ENCODE measurements at places on chromosomes 16 and 17.

DNA sequence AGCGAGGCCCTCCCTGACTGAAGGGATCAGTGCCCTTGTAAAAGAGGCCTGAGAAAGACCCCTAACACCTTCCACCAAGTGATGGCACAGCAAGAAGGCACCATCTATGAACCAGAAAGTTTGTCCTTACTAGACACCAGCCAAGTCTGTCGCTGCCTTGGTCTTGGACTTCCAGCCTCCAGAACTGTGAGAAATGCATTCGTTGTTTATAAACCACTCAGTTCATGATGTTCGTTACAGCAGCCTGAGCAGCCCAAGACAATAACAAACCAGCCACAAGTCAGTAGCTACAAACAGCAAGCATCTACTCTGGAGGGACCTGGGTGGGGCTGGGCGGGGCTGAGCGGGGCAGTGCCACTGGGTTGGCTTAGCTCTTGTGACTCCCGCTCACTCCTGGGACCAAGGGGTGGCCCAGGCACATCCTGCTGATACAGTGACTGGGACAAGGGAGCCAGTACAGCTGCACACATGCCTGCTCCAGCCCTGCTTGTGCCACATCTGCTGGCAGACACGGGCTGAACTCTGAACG lies 234.9 kb downstream of the IRF8 start:
- no peak for DNase-seq

- DNase-seq = no peak
These were observed 161.0 kb downstream of the CBLN1 start for GRCh38 chr16:49120631-49121030.

GRCh38 chr17:56182081-56182480 lies 28.8 kb downstream of the ANKFN1 start:
- DNase-seq = no peak

DNA sequence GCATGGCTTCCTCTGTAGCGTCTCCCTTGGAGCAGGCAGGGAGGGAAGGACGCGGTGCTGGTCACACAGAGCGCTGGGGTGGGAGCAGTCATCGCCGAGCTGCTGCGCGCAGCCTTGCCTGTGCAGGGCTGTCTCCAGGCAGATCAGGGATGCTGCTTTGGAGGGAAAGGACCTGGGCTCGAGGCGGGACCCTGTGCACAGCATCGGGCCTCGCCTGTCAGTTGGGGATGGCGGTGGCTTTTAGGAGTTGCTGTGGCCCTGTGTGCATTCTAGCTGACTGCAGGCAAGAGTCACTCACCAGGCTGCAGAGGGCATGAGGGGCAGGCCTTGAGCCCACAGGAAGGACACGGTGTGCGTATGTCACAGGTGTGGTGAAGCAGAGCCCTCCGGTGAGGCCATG lies 10.1 kb downstream of the ACSF3 start:
- no peak for DNase-seq

DNA sequence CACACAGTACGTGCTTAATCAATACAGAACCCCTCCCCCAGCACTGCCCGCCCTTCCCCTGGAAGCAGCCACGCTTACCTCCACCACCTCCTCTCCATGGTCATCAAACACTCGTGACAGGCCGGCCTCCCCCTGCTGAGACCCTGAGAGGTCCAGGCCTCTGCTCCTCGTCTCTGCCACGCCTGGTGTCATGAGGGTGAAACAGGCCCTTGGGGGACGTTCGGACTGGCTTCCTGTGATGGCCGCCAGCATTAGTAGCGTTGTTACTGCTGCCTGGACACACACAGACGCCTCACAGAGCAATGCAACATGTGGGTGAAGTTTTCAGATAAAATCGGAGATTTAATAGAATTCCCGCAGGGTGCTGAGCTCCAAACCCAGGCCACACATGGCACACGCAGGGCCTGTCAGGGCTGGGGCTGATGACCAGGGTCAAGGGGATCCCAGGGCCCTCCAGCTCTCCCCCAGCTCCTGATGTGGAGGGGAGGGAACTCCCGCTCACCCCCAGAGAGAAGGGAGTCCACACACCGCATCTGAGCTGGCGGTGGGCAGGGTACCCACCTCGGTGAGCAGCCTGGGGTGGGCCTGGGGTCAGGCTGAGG lies 15.9 kb upstream of the SLC38A10 start:
- no peak for DNase-seq

DNA sequence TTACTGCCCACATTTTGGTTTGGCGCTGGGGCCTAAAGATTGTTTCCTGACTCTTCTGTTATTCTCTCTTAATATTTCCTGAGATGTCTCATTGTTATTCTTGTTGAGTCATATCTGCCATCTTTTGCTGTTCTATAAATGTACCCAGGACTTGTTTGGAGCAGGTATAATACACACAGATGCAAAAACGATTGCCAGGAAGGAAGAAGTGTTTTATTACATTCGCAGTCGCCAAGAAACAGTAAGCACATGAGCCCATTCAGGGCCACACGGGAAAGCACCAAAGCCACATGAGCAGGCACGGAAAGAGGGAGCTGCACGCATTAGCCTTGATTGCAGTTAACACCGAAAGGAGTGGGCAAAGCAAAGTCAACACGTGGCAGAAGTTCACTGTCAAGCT lies 70.2 kb downstream of the ARHGAP44 start:
- DNase-seq = no peak

All from KG1 (cell line).